ENCODE measurements at places on chromosomes 2 and 18. TPM values are rescaled to one million over a fixed set of nuclear protein-coding genes. Genes with fewer than 3 reads are reported as not detected.

GRCh38 chr2:10193851-10194820 lies 71.6 kb downstream of the RRM2 start:
- DNase-seq: no peak

- no peak for DNase-seq
These were observed 2.8 kb upstream of the ATF2 start for GRCh38 chr2:175170659-175171304.

DNA sequence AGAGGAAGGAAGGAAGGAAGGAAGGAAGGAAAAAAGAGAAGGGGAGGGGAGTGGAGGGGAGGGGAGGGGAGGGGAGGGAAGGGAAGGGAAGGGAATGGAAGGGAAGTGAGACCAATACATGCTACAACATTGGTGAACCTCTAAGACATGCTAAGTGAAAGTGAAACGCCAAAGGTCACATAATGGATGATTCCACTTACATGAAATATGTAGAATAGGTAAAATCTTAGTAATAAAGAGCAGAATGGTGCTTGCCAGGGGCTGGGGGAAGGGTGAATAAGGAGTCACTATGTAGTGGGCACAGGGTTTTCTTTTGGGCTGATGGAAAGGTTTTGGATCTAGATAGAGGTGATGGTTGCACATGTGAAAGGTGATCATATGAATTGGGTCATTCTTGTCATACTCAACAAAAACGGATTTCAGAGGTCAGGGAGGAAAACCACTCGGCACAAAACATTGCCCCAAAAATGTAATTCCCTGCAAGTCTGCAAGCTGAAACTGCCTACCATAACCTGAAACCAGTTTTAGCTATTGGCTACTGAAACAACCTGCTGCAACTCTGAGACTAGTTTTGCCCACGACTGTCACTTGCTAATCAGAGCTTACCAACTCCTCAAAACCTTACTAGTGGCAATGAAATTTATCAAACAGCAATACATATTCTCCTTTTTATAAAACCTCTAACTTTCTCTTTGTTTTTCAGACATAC lies 59.2 kb downstream of the CCDC141 start:
- no peak for DNase-seq

GRCh38 chr2:241130316-241130715 lies 19.0 kb downstream of the PASK start:
- peak; percentile 35 for DNase-seq

DNA sequence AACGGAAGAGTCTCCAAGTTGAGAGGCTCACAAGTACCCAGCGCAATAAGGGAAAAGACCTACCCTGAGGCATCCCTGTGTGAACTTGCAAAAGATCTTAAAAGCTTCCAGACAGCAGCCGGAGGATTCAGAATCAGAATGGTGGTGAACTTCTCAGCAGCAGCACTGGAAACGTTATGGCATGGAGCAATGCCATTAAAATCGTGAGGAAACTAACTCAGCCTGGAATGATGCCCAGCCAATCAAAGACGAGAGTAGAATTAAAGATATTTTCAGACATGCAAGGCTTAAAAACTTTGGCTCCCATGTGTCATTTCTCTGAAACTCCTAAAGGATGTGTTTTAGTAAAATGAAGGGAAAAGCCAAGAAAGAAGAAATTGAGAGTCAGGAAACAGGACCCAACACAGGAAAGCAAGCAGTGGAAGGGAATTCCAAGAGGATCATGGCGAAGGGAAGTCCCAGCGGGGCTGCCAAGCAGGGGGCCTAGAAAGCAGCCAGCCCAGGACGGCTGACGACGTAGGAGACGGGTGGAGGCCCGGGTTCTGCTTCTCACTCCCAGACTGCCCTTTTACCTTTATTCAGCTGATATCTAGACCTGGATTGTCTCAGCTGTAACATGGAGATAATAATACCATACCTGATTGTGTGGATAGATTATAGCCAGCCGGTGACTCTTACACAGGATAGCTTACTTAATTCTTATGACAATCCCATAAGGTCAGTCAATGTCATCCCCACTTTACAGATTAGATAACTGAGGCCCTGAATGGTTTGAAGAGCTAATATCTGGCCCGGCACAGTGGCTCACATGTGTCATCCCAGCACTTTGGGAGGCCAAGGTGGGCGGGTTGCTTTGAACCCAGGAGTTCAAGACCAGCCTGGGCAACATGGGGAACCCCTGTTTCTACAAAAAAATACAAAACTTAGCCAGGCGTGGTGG lies 92.8 kb downstream of the ASAP2 start:
- no peak for DNase-seq

DNA sequence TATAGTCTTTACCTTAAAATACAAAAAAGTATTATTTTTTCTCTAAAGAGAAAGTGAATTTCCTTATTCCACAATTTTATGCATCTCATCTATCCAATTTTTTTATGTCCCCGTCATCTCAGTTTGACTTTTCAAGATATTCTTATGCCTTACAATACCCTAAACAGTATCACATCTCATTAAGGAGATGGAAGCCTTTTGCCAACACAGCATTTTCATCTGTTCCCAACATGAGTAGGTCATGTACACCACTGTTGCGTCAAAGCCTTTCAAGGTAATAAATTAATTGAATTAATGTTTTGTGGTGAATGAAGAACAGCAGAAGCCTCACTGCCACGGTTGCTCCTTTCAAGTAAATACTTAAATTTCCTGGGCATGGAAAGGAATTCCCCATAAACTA lies 299.4 kb downstream of the EPHA4 start:
- DNase-seq: no peak

GRCh38 chr18:72235422-72235821 lies 308.7 kb downstream of the CBLN2 start:
- DNase-seq: no peak

DNA sequence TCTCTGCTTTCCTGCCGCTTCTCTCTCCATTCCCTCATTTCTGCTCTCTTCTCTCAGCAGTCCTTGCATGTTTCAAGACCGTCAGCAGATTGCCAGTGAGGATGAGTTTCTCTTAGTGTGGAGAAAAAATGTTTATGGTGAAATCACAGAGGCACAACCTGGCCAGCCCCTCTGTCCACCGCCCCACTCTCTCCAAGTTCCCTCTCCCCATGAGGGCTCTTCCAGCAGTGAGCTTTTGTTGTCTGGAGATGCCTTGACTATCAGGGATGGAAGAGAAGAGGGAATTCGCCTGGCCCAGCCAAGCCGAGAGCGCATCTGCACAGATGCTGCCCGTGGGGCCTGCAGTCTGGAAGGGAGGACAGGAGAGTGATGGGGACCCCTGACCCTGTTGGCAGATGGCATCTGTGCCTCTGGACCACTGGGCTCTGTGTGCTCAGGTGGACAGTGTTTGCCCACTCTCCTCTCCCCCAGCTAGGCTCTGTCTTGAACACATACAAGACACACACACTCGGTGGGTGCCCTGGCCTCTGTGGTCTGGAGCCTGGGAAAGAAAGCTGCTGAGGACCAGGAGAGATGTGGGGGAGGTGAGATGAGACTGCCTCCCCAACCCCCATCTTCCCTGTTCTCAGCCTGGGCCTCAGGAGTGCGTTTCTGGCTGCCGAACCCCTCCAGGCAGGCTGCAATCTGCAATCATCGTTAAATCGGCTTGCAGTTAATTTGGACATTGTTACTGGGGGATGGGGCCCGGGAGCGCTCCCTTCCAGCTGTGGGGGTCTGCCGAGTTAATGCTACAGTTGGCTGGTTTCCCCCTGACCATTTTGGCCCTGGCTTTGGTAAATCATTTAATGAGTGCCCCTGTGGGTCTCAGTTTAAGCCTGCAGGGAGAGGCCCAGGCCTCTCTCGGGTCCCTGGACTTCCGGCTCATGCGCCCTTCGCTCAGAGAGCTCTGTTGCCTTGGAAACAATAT lies 4.5 kb downstream of the ITM2C start:
- DNase-seq: no peak

GRCh38 chr18:48828194-48828545 lies 122.6 kb downstream of the SMAD7 start:
- DNase-seq: peak; percentile 10

GRCh38 chr2:169663247-169663646 lies 31.0 kb downstream of the CFAP210 start:
- no peak for DNase-seq

DNA sequence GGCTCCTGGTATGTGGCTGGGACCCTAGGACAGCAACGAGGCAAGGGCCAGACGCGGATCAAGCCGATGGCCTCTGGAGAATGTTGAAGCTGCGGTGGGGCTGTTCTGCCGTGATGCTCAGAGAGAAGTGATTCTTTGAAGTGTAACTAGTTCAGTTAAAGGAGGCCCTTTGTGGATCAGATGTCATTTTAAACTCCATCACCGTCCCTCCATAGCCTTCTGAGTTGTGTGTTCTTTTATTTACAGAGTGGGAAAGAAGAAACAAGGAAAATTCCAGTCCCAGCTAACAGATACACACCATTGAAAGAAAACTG lies 403 bp downstream of the PNO1 start:
- DNase-seq: no peak

DNA sequence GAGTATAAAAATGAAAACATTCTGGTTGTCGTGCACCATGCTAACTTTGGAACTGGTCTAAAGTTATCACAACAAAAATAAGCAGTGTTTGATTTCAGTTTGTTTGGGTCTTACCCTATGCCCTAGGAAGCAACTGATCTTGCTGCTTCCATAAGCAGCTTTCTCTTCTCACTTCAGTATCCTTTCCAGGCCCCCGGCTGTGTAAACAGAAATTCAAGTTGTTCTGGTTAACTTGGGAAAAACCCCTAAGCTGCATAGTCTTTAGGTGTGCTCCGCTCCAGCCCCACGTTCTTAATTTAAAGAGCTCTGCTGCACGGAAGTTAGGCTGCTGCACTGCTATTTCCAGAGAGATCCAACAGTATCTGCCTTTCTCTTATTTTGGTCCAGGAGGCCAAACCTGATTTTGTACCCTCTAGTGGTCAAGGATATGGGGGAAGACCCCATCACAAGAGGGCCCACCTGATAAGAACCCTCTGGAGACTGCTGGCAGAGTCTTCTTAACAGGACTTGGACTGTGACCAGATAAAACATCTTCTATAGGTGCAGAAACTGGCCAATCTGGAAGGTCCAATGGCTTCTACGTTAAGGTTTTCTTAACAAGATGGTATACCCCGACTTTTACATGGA lies 69.1 kb downstream of the FEZ2 start:
- DNase-seq: no peak

DNA sequence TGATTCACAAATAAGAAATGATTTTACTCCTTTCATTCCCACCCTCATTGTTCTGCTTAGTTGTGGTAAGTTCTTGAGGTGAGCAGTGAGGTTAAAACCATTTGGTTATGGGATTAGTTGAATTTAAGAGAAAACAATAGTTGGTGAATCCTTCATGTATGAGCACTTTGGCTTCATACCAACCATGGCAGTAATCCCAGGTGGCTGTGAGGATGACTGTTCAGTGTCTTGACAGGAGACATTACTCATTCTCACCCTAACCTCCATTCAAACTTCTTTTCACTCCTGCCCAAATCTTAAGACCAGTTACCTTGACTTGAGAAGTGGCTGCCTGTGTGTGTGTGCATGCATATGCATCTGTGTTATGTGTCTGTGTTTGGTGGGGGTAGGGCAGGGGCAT lies 143.1 kb downstream of the SETBP1 start:
- DNase-seq: no peak

DNA sequence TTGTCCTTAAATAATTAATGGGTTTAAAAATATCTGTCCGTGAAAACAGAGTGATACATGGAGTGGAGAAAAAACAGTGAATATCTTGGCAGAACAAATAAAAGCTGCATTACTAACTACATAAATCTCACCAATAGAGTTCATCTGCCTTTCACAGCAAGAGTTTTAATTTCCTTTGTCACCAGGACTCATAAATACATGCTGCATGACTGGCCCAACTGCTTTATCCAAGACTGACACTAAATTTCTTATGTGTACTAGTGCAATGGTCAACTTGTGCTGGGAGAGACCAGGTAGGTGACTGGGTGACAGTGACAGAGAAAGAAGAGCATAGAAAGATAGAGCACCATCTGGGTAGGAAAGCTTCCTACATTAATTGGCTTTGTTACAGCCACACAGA lies 402.8 kb downstream of the RAD51AP2 start:
- no peak for DNase-seq

- DNase-seq: no peak
These were observed 484 bp upstream of the DARS1 start for GRCh38 chr2:135985826-135986393.

DNA sequence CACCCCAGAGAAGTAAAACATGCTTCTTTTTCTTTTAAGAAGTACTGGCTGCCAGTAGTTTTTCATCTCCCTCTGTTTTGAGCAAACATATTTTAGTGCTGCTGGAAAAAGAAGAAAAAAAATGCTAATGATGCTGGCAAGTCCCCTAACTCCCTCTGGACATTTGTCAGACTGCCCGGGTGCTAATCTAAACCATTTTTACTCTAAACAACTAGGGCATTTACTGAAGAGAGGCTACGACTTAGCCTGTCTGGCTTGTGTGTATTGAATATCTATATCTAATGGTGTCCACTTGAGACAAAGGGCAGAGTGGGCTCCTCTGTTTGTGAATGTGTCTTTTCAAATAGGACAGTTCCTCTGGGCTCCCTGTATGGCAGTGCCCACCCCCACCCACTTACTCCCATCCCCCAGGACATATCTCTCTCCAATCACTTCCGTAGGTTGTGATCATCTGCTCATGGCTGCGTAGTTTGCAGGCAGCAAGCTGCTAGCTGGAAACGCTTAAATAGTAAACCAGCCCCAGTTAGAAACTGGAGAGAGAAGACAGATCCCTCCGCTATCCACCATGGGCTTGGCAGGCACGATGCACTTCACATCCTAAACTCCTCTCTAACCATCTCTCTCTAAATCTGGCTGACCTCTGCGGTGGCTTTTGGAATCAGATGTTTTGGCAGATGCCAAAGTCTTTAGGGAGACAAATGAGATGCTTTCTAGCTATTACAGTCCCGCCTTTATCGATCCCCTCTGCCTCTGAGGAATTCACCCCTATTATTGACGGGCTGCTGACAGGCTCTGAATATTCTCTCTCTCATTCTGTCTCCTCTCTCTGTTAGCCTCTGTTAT lies 58.3 kb downstream of the DOCK10 start:
- DNase-seq: no peak

GRCh38 chr18:73719611-73720010 lies 428.0 kb downstream of the FBXO15 start:
- no peak for DNase-seq

Gene MTCL1
- 14.6 TPM for total RNA-seq

Gene DYNAP
- not detected for total RNA-seq

Gene MAB21L4
- not detected for total RNA-seq

Gene FOXD4L1
- not detected for total RNA-seq

Gene PROKR1
- 0.18 TPM for total RNA-seq

Gene SERPINB8
- total RNA-seq: 16.5 TPM

Gene EVX2
- not detected for total RNA-seq

Gene CD302
- 47.1 TPM for total RNA-seq

Gene WNT6
- total RNA-seq: 23.3 TPM

Measured in sciatic nerve (tissue), 2 donors.